ENCODE measurements at places on chromosomes 7 and 10.

DNA sequence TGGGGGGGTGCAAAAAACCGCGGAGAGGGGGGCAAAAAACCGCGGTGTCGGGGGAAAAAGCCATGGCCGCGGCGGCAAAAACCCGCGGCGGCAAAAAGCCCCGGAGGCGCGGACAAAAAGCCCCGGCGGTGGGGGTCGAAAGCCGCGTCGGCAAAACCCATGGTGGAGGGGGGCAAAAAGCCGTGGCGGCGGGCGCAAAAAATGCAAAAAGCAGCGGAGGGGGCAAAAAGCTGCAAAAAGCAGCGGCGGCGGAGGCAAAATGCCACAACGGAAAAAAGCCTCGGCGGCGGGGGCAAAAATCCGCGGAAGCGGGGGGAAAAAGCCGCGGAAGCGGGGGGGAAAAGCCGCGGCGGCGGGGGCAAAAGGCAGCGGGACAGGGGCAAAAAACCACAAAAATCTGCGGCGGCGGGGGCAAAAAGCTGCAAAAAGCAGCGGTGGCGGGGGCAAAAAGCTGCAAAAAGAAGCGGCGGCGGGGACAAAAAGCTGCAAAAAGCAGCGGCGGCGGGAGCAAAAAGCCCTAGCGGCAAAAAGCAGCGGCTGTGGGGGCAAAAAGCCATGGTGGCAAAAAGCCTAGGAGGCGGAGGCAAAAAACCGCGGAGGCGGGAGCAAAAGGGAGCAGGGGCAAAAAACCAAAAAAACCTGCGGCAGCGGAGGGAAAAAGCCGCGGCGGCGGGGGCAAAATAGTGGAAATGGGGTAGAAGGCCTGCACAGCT is 418.9 kb downstream of the ZNF716 start:
- DNase-seq = no peak

DNA sequence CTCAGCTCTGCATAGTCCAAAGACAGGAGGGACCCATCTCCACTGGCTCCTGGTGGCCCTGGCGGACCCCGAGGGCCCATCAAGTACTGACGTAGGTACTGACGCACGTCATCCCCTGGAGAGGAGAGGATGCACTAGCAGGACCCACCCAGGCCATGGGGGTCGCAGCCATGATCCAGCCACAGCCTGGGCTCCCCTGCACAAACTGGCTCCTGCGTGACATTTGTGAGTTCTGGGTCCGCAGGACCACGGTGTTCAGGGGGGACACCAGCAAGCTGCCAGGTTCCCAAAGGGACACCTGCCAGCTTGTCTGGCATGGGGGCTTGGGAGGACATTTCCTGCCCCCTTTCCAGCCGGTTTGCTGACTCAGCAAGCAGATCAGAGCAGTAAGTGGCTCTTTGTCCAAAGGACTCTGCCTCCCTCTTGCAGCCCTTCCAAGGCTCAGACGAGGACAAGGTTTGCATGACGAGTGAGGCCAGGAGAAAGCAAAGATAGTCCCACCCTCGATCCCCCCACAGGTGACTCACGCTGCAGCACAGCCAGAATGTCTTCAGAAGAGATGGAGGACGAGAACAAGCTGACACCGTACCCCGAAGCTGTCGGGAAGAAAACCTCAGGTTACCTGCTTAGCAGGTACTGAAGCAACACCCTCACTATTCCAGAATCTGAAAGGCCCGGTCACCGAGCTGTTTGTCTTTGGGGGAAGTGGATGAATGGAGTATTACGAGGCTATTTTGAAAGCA is 49.0 kb downstream of the COL17A1 start:
- no peak for DNase-seq

GRCh38 chr10:90399782-90400181 is 458.1 kb downstream of the HTR7 start:
- no peak for DNase-seq

- no peak for DNase-seq
Measured at GRCh38 chr7:151340794-151341356, 737 bp upstream of the NUB1 start.

All from NCI-H510A treated with DMSO at 0.1 percent for 48 hours (cell line).